ENCODE measurements at places on chromosomes 7 and 10.

GRCh38 chr7:18020138-18020715 is 7.4 kb downstream of the PRPS1L1 start:
- ATAC-seq = no peak

- no peak for ATAC-seq
Observed at GRCh38 chr10:57864765-57865680, 402.7 kb downstream of the IPMK start.

DNA sequence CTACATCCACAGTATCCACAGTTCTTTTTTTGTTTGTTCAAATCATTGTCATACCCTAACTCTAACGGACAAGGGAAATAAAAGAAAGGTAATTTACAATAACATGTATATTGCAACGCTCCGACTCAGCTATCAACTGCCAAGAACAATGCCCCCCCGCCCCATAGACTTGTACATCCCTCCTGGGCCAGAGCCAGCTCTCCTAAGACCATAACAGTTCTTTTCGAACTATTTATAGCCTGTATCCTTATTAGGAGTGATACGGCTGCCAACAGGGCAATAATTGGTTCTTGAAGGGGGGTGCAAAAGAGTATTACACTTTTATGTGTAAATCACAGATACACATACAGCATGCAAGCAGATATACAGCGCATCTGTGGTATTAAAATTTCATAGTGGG is 495.7 kb downstream of the GALNT17 start:
- no peak for ATAC-seq

GRCh38 chr7:82700741-82701140 is 257.2 kb upstream of the CACNA2D1 start:
- ATAC-seq = no peak

GRCh38 chr10:6018422-6018821 is 41.1 kb upstream of the IL15RA start:
- ATAC-seq = no peak

GRCh38 chr10:73414230-73414945 is 530 bp upstream of the ANXA7 start:
- peak; percentile 54 for ATAC-seq

DNA sequence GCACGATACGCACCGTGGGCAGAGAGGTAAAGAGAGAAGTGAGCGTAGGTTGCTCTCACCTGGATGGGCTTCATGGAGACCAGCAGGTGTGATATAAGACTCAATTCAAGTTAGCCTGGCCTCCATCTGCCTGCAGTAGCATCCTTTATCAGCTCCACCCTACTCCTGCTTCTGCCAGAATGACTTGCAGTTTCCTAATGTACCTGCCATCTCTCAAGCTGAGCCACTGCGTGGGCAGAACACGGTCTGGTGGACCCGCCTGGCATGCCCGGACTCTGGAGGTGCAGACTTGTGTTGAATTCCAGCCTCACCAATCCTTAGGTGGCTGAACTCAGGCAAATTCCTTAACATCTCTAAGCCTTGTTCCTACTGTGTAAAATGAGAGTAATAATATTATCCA is 64.3 kb downstream of the STEAP1B start:
- no peak for ATAC-seq

GRCh38 chr7:155343661-155344121 is 46.0 kb downstream of the INSIG1 start:
- ATAC-seq = no peak

DNA sequence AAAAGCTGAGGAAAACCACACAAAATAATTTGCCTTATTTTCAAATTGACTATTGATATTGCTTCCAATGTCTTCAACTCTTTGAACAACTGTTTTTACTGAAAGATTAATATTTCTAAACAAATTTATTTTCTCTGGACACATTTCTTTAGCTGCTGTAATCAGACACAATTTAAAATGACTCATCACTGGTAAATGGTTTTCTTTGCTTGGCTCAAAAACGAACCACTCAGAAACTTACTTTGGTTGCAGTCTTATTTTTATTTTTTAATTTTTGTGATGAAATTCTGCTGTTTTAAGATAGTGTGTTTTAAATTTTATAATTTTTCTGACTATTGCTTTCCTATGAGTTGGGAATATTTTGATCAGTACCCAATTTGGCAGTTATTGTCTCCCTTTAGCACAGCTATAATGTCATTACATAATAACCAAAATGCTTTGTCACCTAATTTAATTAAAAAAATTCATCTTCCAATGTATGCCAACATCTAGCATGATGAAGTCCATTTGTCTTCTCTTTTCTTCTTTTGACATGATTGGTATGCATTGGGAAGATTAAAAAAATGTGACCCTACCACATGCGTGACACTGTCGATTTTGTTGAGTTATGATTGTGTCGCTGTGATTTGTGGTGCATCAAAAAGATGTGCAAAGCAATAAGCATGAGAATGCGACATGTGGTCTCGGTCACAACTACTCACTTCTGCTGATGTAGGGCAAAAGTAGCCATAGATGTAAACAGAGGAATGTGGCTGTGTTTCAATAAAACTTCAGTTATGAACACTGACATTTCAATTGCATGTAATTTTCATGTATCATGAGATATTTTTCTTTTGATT is 222.3 kb downstream of the SUGCT start:
- ATAC-seq = peak; percentile 71

DNA sequence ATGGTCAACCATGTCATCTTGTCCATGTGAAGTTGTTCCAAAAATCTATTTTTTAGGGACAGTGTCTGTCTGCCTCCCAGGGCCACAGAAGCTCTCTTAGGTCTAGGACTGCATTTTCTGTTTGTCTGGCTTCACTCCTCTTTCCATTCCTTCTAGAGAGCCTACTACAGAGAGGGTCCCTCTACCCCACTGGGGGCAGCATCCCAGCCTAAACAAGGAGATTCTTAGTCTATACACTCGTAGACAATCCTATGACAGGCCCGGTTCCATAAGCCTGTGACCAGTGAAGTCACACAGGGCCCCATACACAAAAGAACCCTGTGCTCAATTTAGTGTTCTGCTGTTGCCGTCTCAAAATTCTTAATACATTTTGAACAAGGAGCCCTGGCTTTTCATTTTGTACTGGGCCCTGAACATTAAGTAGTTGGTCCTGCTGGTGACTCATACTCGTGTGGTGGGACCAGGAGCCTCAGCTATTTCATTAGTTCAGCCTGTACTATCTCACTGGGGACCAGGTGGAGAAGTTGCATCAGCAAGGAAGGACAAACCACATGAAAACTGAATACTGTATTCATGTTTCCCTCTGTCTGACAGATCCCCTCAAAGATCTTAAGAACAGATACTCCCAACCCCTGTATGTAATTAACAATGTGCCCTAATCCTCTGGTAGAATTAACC is 23.5 kb upstream of the FAM180A start:
- peak; percentile 52 for ATAC-seq

- ATAC-seq = peak; percentile 31
Observed at GRCh38 chr7:87628780-87629569, 777 bp downstream of the RUNDC3B start.

DNA sequence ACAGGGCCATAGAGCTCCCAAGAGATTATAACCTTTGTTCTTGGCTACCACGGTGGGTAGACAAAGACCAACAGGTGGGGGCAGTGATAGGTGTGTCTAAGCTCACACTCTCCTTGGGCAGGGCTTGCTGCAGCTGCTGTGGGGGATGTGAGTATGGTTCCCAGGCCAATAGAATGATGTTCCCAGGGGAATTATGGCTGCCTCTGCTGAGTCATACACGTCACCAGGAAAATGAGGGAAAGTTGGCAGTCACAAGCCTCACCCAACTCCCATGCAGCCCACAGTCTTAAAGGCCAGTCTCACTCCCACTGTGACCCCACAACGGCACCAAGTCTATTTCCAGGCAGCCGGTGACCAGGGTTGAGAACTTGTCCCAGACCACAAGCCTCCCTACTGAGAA is 453.4 kb upstream of the PODXL start:
- no peak for ATAC-seq

DNA sequence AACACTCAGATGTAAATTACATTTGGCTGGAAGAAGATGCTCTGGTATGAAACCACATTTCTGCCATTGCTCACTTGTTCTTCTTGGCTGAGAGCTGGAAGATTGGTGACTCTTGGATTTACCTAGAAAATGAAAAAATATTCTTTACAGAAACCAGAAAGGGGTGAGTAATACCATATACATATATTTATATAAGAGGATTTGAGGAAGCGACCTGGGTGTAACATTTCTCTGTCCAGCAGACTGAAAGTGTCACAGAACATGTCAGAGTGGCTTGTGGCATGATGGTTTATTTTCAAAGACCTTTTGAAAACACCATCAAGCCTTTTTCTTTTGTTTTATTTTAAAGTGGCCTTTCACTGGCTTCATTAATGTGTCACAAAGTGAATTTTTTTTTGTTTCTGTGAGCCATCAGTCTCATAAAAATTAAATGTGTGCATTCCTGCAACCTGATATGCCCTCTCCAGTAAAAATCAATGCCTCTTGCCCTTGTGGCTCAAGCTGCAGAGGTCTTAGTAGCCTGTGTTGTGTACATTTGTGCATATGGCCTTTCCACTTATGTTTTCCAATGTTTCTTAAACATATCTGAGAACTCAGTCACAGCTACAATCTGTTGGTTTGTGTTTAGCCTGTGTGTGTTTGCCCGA is 23.5 kb downstream of the CREB5 start:
- no peak for ATAC-seq

DNA sequence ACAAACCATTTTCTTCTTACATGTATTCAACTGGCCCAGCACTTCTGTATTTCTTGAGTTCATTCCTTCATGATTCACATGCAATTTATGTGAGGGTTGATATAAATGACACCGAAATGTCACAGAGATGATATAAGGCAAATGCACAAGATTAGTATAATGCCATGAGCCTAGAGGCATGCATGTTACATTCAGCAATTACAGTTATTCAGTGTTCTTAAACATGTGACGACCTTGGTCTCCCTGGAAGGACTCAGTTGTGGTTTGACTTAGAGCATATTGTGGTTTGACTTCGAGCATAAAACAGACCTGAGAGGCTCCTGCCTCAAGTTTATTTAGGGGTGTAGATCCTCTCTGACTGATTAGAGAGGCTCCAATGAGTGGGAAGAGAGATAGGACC is 752.1 kb upstream of the POM121L12 start:
- ATAC-seq = no peak

GRCh38 chr10:21363731-21364104 is 161.8 kb downstream of the SKIDA1 start:
- ATAC-seq = peak; percentile 14

- no peak for ATAC-seq
Observed at GRCh38 chr7:148022832-148023231, 567.7 kb upstream of the C7orf33 start.

- no peak for ATAC-seq
Observed at GRCh38 chr10:68463365-68464093, 8.2 kb downstream of the DNA2 start.

- ATAC-seq = no peak
Observed at GRCh38 chr7:81690251-81690650, 79.6 kb downstream of the HGF start.

DNA sequence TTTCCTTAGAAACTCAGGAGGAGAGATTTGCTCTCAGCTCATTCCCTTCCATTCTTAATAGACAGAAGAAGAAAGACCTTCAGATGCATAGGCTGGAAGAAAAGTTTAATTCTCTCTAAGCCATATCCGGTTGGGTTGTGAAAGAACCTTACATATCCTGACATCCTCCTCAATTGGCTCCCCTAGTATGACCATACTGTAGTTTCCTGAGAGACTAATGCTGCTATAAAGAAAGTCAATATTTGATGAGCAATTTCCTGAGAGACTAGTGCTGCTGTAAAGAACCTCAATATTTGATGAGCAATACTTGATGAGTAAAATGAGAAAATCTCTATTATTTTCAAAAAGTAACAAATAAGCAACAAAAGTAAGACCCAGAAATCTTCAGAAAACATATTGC is 888.5 kb upstream of the SORCS1 start:
- ATAC-seq = no peak

DNA sequence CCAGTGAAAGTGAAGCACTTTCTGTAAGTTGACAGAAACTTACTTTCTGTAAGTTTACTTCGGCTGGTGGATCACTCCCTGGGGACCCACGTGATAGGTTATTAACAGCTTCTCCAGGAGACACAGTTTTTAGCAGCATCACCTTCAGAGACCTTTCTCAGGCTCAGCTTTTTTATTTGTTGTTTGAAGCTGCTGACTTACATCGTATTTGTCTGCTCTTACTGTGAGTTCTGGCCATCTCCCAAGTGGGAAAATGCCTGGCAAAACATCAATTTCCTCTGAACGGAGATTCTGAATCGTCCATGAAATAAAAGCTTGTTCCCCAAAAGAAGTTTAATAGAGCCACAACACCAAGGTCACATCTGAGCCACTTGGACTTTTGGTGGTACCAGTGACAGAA is 178.7 kb upstream of the PODXL start:
- no peak for ATAC-seq

DNA sequence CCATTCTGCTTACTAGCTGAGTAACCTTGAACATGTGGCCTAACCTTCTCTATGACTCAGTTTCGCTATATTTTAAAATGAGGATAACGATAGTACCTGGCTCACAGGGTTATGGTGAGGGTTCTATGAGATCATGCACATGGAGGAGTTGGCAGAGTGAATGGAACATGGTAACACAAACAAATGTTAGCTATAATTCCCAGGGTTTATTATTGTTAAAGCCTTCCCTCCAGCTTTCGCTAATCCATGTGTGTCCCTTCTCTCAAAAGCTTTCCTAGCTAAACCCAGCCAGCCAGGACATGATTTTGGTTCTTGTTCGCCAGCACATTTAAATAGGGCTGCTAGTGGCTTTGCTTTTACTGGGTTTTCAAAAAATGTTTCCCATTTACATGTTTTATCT is 361.0 kb upstream of the NFE2L3 start:
- ATAC-seq = no peak

DNA sequence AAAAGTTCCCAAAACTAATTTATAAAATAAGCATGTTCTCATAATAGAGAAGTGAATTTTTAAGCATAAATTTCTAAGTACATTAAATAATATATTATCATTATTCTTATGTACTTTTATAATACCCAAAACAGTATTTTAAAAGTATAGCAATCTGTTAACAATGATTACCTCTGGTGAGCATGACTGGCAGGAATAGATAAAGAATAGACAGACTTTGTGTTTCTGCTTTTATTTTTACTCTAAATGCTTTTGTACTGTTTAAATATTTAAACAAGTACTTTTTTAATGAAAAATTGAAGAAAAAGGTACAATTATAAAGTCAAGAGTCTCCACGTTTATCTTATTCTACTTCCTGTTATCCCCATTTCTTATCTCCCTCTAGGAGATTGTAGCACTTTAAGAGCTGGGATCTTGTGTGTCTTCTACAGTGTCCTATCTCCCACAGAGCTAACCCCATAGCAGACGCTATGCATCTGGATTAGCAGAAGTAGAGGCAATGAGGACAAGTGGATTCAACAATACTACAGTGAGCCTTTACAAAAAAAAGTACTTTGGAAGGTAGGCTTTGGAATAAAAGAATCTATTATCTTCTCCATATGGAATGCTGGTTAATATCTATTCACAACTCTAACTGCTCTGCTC is 42.9 kb downstream of the IDE start:
- no peak for ATAC-seq

All from SK-N-SH treated with all-trans-retinoic acid at 6 μM for 48 hours (cell line).